ENCODE measurements at places on chromosomes 3 and 15.

- no peak overlapping the region for H3K4me3 ChIP-seq
- H3K27me3 ChIP-seq = no peaks in the 10 kb centered on the region
- H3K4me1 ChIP-seq = no peaks in the 10 kb centered on the region
- DNase-seq = peak; percentile 20
- no peak overlapping the region for H3K27ac ChIP-seq
These were observed 217.0 kb downstream of the ZNF621 start for GRCh38 chr3:40741729-40742128.

- no peaks in the 10 kb centered on the region for H3K4me1 ChIP-seq
- no peak overlapping the region for H3K27ac ChIP-seq
- H3K4me3 ChIP-seq = no peak overlapping the region
- H3K36me3 ChIP-seq = no peaks in the 10 kb centered on the region
These were observed 270.3 kb upstream of the CFAP20DC start for GRCh38 chr3:59320080-59320479.

DNA sequence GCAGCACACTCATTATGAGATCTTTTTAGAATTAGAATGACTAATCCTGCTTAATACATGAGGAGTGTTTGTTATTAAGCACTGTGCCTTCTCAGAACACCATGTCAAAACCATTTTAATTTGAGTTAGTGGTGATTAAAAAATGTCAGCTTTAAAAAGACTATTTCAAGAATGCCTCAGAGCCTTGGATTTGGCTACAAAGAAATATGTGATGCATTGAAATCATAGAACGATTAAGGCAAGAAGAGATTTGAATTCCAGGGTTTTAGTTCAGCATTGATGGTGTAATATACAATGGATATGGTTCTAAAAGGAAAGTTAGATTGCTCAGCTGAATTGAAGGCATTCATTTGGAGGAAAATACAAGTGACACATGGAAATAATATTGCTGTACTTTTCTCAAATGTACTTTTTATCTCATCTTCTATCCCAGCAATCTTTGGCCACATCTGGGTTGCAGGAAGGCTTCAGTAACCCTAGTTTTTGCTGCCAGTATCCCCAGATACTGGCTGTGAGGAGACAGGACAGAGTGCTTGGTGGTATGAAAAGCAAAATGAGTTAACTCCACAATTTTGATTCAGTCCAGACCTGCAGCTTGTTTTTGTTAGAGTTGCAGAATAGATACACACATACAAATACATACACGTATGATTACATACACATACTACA lies 303.8 kb downstream of the CLSTN2 start:
- H3K4me1 ChIP-seq = no peaks in the 10 kb centered on the region
- DNase-seq = no peak
- no peaks in the 10 kb centered on the region for H3K27me3 ChIP-seq
- no peak overlapping the region for H3K4me3 ChIP-seq
- H3K27ac ChIP-seq = no peak overlapping the region

GRCh38 chr3:23587513-23587912 lies 218.2 kb upstream of the UBE2E1 start:
- no peaks in the 10 kb centered on the region for H3K4me1 ChIP-seq
- H3K27me3 ChIP-seq = no peaks in the 10 kb centered on the region
- no peaks in the 10 kb centered on the region for H3K36me3 ChIP-seq
- H3K27ac ChIP-seq = no peak overlapping the region
- DNase-seq = no peak

- DNase-seq = no peak
- H3K4me1 ChIP-seq = no peaks in the 10 kb centered on the region
- no peak overlapping the region for H3K4me3 ChIP-seq
- H3K36me3 ChIP-seq = peaks cover 7% of the 10 kb centered on the region
- H3K27me3 ChIP-seq = no peaks in the 10 kb centered on the region
These were observed 57.2 kb downstream of the POLQ start for GRCh38 chr3:121488628-121489027.

- no peaks in the 10 kb centered on the region for H3K36me3 ChIP-seq
- H3K4me3 ChIP-seq = no peak overlapping the region
- DNase-seq = peak; percentile 1
- H3K27me3 ChIP-seq = no peaks in the 10 kb centered on the region
- no peak overlapping the region for H3K27ac ChIP-seq
These were observed 62.4 kb downstream of the COL8A1 start for GRCh38 chr3:99700631-99701268.

DNA sequence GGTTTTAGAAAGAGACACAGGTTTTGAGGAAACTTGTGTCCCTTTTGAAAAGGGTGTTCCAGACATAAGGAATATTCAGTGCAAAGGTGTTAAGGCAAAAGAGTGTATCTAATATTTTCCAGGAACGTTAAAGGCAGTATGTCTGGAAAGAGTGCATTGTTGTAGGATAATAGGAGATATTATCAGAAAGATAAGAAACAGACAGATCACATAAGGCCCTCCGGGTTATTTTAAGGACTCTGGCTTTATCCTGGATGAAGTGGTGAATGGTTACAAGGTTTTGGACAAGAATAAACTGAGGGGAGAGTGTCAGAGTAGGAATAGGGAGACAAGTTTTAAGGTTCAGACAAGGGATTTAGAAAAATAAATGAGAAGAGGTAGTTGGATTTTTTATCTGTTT lies 493.7 kb upstream of the GRM7 start:
- no peaks in the 10 kb centered on the region for H3K36me3 ChIP-seq
- H3K4me3 ChIP-seq = no peak overlapping the region
- no peaks in the 10 kb centered on the region for H3K4me1 ChIP-seq
- H3K27me3 ChIP-seq = no peaks in the 10 kb centered on the region
- H3K27ac ChIP-seq = no peak overlapping the region
- DNase-seq = no peak

All from MM.1S (cell line).